ELF-1 (cell line): ENCODE measurements at places on chromosomes 1 and 21.

DNA sequence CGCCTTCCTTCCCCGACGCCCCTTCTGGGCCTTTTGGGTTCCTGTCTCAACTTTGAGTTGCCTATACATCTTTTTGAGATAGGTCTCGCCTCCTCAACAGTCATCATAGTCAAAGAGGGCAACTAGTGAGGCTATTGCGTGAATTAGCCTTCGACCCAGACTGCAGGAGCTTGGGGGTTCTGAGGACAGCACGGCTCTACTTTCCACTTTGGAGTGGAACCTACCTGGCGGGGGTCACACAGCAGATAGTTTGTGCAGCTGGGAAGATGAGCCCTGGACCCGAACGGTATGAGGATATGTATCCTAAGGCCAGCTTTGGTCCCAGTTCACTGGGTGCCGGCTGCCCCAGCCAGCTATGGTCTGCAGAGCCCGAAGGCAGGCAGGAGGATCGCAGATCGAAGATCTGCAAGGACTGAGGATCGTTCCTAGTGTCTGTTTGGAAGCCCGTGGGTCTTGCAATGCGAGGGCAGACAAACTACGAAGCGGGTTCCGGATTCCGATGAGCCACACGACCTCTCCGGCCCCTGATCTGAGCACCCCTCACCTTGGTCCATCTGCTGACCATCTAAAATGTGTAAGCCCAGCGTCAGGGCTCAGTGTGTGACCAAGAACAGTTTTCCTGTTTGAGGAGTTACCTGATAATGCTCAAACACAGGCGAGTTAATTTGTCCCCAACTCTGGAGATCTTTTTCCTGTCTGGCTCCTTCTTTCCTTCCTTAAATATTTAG is 8.1 kb downstream of the FOXD2 start:
- no peak for DNase-seq

DNA sequence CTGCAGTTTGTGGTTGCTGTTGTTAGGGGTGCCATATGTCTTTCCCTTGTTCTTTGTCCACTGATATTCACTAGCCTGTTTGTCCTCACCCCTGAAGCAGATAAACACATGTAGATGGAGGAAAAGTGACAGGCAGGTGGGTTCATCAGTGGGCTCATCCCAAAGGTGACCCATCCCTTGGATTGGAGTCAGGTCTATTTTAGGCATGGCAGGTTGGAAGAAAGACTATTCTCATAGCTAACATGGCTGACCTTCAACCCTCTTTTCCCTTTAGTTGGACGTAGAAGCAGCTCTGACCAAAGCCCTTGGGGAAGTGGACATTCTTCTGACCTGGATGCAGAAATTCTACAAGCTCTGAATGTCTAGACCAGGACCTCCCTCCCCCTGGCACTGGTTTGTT is 5.5 kb downstream of the IL24 start:
- no peak for DNase-seq

GRCh38 chr1:56578963-56579875 is at the start of gene PLPP3:
TSS of gene PLPP3 (minus strand) at chr1:56579563. CDS start at chr1:56579016, 547 bp downstream.
- DNase-seq: peak; percentile 96

GRCh38 chr1:234655328-234656069 is 45.5 kb upstream of the IRF2BP2 start:
- peak; percentile 79 for DNase-seq

DNA sequence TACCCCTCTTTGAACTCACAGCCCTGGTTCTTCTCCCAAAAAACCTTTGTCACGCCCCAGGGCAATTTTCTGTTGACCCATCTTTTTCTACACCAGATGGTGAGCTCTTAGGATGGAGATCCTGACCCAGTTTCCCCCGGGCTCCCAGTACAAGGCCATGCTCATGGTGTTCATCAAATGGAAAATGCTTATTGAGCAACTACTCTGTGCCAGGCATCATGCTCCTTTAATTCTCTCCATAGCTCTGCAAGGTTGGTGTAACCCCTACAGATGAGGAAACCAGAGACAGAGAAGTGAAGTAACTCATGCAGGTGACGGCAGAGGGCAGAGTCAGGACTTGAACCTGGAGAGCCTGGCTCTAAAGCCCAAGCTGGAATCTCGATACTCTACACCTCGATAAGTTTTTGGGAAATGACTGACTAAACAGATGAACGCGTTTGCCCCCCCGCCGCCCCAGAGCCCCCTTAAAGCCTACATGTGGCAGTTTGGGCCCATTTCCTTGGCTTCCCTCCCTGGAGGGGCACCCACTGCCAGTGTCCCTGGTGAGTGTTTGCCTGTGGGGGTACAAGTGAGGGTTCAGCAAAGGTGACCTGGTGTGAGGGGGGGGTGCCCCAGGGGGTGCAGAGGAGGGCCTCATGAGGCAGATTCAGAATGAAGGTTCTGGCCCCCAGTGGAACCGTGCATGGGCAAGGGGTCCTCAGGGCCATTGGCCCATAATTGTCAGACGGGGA is 30.2 kb upstream of the RUNX3 start:
- DNase-seq: no peak

DNA sequence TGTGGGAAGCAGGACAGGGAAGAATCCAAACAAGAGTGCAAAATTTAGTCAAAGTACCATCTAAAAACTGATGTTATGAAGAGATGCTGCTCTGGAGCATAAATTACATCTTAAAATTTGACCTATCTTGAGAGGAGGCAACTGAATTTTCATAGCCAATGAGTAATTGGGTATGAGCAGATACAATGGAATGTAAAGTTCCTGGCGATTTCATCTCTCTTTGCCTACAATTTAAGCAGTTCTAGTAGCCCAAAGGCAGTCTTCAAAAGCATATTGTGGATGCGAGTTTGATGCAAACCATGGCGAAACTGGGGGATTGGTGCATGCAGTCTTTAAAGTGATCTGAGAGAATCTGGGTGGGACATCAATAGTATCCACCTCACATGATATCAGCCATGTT is 1265.9 kb downstream of the BRINP3 start:
- DNase-seq: no peak

DNA sequence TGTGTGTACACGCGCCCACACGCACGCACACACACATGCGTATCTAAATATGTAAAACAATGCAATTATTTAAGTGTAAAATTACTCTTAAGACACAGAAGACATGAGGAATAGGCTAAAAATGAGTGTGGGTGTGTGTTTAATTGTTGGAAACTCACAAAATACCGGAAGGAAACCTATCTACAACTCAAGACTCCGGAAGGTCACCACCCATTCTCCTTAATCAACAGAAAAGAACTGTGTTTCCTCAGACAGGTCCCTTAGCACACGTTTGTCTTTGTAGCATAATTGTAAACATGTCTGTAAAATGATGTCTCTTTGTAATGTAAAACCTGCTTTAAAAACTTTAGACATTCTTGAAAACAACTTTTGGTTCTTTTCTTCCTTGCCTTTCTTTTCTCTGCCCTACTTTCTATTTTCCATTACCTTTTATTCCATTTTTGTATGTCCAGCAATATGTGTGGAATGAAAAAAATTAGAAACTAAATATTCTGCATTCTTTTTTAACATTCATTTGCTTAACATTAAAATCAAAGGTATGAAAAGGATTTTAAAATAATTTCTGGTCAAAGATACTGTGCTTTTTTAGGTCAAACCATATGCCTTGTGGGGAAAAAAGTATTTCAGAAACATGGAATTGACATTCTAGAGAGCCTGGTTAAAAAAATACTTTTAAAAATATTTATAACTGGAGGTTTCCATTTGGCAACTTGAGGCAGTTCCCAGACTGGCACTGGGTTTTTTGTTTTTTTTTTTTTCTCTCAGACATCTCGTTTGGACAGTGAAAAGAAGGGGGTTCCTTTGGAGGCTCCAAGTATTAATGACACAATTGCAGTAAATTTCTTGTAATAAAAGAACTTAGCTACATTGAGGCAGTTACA is 46.2 kb downstream of the ATP5PF start:
- no peak for DNase-seq

DNA sequence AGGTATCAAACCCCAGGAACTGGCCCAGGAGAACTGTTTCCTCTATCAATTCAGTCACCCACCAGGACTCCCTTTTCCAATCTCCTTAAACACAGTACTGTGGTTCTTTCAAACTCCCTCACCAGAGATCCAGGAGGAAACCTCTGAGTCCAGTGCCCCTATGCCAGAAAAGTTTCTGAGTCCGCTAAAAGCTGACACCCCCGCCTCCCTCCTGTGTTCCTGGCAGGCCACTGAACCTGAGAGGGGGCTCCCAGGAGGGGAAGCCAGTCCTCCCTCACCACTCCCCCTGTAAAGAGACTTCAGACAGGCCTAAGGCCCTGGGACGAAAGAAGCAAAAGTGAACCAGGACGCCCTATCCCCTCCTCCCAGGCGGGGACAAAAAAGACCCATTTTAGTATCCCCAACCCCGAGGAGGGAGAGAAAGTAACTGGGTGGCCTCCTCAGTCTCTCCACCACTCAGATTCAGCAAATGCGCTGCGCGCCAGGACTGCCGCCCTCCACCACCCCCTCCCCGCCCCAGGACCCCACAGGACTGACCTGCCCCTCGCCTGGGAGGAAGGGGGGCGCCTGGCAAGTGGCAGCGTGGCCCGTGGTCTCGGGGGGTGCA is 624 bp downstream of the SLC41A1 start:
- DNase-seq: peak; percentile 46

DNA sequence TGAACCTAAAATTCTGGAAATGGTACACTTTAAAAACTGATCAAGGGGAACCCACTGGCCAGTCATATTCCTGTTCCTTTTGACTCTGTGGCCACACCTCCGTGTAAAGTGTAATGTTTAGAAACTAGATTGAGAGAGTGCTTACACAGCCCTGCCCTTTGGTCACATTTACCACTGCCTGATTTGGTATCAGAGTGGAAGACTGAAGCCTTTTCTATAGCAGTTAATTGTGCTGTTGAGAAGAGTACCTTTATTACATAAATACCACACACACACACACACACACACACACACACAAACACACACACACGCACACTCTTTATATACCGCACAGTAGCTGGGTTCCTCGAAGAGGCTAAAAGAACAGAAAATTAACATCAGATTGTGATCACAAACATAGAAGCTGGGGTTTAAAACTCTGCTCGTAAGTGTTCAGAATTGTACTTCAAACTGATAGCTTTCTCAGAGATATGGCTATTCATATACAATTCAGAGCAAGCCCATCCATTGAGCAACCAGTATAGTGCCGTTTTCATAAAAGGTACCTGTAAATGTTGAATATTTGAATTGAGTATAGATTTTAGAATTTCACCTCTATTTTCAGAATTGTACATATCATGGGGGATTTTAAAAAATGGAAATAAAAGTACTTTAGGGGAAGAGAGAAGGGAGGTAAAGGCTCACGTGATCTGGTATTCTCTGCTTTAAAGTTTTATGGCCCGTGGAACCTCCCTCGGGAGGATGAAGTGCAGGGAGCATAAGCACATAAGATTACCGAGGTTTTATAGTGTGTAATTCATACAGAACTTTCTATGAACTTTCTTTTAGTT is 37.5 kb downstream of the CAMTA1 start:
- no peak for DNase-seq

DNA sequence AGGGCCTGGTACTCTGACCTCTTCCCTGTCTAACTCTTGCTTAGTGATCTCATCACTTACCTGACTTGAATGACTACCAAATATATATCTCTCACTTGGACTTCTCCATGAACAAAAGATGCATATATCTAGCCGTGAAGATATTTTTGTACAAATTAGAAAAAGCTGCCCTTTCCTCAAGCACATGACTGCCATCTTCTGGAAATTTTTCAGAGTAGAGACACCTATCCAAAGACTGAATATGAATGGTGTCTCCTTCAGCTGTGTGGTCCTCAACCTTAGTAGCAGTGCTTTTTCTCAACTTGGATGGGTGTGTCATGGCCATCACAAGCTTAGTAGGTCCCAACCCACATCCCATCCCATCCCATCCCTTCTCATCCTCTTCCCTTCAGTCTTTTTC is 142.3 kb downstream of the DNM3 start:
- DNase-seq: no peak

- DNase-seq: no peak
Observed at GRCh38 chr1:42979896-42980800, 21.5 kb upstream of the SLC2A1 start.

DNA sequence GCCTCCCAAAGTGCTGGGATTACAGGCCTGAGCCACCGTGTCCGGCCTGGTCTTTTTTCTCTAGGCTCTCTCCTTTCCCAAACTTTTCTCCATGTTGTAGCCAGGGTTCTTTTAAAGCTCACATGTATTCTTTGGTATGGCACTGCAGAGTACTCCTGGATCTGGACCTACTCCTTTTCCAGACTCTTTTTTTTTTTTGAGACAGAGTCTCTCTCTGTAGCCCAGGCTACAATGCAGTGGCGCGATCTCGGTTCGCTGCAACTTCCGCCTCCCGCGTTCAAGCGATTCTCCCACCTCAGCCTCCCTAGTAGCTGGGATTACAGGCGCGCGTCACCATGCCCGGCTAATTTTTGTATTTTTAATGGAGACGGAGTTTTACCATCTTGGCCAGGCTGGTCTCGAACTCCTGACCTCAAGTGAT is 602 bp upstream of the MED18 start:
- DNase-seq: no peak

DNA sequence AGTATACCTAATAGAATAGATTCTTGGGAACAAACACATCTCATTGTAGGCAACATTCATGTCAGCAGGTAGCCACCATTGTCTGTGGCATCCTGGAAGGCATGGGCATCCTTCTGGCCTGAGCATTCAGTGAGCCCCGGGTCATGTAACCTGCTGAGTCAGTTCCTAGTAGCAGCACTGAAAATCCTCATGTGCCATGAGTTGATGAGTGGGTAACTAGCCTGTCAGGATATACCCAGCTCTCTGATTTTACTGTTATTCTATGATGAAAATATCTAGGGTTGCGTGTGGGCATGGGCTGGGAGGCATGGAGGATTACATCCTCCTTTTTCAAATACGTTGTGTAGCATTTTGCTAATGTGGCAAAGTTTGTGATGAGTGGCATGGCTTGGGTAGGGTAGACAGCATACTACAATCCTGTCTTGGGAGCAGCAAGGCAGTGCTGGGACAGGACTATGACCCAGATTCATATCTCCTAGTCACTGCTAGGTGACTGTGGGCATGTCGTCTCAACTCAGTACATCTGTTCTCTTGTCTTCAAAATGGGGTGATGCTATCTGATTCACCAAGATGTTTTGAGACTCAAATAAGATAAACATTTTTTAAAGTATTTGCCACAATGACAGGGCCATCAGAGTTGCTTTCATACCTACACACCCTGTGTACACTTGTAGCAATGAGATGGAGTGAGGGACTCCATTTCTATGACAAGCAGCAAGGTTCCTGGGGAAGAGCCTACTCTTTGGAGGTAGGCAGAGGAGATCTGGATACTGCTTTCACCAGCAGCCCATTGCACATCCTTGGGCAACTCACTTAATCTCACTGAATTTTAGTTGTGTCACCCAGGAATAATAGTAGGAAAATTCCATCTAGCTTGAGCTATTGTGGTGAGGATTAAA is 62.5 kb downstream of the CD58 start:
- no peak for DNase-seq

DNA sequence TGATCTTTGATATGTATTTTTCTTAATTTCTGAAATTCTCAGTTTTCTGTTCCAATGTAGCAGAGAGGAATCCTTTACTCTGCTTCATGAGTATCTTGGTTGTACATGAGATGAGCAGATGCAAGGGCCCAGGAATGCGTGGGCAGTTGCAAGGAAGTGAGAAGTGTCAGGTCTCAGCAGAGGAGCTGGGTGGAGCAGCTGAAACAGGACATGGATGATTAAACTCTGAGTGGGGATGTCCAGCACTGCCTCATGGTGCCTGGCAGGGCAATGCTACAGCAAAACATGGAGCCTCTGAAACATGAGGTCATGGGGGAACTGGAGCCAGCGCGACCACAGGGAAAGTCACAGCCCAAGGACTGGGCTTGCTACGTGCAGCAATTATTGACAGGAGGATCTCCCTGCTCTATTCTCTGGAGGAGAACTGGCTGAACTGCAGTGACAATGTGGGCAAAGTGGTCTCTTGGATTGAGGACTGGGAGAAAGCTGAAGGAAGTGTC is 48.4 kb downstream of the COLGALT2 start:
- peak; percentile 18 for DNase-seq
